SK-N-MC (cell line): ENCODE measurements at places on chromosomes 16 and 17.

DNA sequence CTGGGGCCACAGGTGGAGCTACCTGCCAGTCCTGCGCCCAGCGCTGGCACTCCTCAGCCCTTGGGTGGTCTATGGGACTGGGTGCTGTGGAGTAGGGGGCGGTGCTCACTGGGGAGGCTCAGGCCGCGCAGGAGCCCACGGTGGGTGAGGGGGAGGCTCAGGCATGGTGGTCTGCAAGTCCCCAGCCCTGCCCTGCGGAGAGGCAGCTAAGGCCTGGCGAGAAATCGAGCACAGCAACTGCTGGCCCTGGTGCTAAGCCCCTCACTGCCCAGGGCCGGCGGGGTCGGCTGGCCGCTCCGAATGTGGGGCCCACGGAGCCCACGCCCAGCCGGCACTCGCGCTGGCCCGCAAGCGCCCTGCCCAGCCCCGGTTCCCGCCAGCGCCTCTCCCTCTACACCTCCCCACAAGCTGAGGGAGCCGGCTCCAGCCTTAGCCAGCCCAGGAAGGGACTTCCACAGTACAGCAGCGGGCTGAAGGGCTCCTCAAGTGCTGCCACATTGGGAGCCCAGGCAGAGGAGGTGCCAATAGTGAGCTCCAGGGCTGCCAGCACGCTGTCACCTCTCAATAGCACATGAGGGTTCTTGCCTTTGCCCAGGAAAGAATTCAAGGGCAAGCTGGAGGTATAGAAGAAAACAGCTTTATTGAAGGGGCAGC lies 11.0 kb upstream of the EEF2KMT start:
- DNase-seq, result no peak

DNA sequence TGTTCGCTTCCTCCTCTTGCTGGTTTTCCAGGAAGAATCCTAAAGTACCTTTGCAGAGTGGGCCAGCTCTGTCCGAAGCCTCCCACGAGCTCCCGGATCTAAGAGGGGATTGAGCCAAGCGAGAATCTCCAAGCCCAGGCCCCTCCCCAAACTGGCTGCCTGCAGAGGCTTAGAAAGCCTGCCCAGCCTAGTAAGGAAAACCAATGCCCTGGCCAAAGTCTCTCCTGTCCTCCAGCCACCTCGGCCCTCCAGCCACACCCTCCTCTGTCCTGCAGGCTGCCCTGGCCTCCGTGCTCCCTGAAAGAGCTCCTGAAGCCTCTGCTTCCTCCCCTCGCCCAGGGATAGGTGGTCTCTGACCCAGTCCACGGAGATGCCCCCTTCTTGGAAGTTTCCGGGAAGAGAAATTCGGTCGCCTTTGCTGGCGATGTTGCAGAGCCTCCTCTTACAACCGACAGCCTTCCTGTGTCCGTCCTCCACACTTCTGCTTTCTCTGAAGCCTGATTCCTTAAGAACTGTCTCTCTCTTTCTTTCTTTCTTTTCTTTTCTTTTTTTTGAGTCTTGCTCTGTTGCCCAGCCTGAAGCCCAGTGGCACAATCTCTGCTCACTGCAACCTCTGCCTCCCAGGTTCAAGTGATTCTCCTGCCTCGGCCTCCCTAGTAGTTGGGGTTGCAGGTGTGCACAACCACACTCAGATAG lies 54.9 kb upstream of the TOB1 start:
- DNase-seq, result no peak

- DNase-seq, result no peak
These were observed 3.1 kb upstream of the WWOX start for GRCh38 chr16:78096386-78096785.

DNA sequence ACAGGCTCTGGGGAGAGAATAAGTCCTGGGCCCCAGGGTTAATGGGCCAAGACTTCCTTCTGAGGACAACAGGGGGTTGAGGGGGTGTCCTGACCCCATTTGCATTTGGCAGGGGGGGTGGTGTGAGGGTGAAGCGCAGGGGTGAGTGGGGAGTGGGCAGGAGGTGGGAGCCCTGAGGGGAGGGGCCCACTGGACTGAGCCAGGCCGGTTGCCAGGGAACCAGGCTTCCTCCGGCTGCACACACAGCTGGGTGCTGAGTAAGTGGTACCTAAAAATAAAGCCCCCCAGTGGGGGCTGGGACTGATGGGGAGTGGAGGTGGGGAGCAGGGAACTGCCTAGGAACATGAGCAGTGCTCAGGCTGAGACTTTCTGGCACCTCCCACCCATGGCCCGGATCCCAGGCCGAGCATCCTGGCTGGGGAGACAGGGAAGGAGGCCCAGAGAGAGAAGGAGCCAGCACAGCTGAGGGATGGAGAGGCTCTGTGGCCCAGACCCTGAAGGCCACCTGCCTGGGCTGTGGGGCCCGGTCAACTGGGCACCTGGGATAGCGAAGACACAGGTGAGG lies 7.5 kb upstream of the RASD1 start:
- no peak for DNase-seq

DNA sequence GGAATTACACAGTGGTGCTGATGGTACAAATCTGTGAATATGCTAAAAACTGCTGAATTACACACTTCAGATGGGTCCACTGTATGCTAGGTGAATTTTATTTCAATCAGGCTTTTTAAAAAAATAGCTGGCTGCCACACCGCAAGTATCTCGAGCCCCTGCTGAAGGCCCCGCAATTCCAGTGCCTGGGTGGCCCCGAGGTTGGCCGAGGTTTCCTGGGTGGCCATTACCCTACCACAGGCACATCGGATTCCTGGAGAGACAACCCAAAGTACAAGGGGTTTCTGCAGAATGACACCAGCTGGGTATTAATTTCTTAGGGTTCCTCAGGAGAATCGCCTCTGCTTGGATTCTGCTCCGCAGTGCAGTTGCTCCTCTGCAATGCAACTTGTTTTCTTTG lies 127.8 kb downstream of the C16orf95 start:
- no peak for DNase-seq

DNA sequence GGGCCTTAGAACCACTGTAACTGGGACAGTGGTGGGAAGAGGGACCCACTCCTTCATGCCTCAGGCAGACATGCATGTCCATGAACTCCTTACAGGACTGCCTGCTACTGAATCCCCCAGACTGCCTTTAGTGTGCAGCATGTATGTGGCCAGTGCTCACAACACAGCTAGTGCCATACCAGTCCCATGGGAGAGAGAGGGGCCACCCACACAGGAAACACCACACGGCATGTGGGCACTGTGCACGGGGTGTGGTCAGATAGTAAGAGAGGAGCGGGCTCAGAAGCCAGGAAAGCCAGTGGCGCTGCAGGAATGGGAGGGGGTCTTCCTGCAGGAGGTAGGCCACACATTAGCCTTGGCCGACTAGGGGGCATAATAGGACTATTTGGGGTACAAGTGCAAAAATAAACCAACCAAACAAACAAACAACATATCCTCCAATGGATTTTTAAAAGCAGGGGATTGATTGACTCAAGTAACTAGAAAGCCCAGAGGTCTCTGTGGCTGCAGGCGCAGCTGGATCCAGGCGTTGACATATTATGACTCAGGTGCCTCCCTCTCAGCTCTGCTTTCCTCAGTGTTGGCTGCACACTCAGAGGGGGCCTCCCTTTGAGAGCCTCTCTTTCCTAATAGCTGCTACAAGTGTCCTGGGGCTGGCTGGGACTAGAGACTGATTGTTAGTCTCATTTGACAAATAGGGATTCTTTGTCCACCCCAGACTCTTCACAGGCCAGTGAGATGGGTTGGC lies 104.4 kb downstream of the AMFR start:
- no peak for DNase-seq

GRCh38 chr16:81945665-81946064 lies 65.6 kb downstream of the SDR42E1 start:
- DNase-seq, result no peak

GRCh38 chr16:70582280-70582978 lies 58.8 kb downstream of the SF3B3 start:
- DNase-seq, result no peak

- DNase-seq, result no peak
These were observed 16.8 kb upstream of the EMP2 start for GRCh38 chr16:10597187-10597601.

DNA sequence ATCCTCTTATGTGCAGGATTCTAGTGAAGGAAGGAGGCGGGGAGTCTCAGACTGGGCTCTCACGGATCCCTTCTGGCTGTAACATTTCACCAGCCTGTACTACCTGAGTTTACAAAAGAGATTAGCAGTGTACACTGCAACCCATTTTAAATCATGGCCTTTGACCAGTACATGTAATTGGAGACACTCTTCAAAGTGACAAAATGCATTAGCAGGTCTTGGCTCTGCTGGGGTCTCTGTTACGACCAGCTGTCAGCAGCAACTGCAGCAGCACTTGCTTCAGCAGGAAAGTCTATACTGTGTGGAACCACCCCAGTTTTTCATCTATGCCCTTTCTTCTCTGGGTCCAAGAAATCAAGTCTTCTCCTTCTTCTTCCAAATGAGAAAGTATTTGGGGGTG lies 322.8 kb upstream of the ASIC2 start:
- DNase-seq, result no peak

DNA sequence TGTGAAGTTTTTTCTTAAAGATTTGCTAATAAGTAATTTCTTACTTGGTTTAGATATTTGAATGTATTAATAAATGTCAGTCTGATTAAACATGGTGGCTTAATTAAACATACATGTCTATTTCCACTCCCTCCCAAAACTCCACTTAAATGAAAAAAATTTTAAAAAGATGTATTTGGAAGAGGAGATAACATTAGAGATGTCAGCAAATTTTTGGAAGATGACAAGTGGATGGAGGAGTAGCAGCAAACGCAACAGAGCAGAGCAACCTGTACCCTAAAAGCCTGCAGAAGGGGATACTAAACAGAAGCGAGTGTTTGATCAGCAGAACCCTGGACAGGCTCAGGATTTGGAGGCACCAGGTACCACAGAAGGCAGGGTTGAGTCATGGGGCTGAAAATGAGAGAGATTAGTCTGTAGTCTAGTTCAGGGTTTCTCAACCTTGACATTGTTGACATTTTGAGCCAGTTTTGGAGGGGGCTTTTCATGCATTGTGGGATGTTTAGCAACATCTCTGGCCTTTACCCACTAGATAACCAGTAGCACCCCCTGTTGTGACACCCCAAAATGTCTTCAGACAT lies 17.8 kb downstream of the LUC7L3 start:
- DNase-seq, result no peak

- no peak for DNase-seq
These were observed 11.7 kb downstream of the ZFHX3 start for GRCh38 chr16:73036074-73036826.

DNA sequence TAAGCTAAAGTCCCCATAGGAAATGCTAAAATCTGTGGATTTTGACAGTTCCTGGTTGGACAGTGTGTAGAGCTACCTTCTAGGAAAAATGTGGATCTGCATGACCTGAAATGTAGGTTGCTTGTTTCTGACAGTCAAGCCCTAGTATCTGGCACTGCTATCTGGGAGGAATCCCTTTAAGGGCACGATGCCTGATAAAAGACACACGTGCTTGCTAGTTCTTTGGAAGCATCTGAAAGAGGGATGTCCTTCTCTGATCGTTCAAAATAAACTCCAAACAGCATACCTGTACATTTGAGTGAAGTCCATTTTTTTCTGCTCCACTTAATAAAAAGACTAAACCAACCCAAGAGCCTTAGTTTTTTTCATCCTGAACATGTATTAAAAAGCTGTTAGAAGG lies 101.3 kb downstream of the CDK5R1 start:
- no peak for DNase-seq

GRCh38 chr17:55334285-55334684 lies 69.5 kb downstream of the HLF start:
- no peak for DNase-seq

GRCh38 chr17:67471118-67471517 lies 94.0 kb downstream of the PITPNC1 start:
- DNase-seq, result no peak

DNA sequence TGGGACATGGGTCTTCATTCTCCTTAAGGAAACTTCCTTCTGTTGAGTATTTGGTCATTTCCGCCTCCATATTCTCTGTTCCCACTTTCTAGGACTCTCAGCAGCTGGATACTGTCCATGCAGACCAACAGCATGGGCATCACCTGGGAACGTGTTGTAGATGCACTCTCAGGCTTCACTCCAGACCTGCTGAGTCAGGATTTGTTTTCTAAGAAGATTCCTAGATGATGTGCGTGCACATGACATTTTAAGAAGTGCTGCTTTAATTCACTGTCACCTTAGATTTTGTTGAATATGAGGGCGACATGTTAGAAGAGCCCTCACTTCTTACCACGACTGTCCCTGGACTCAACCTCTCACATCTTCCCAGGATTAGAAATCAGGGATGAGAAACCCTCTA lies 10.0 kb upstream of the SDK2 start:
- no peak for DNase-seq

- no peak for DNase-seq
These were observed 71.6 kb upstream of the SMIM36 start for GRCh38 chr17:55582897-55583296.

DNA sequence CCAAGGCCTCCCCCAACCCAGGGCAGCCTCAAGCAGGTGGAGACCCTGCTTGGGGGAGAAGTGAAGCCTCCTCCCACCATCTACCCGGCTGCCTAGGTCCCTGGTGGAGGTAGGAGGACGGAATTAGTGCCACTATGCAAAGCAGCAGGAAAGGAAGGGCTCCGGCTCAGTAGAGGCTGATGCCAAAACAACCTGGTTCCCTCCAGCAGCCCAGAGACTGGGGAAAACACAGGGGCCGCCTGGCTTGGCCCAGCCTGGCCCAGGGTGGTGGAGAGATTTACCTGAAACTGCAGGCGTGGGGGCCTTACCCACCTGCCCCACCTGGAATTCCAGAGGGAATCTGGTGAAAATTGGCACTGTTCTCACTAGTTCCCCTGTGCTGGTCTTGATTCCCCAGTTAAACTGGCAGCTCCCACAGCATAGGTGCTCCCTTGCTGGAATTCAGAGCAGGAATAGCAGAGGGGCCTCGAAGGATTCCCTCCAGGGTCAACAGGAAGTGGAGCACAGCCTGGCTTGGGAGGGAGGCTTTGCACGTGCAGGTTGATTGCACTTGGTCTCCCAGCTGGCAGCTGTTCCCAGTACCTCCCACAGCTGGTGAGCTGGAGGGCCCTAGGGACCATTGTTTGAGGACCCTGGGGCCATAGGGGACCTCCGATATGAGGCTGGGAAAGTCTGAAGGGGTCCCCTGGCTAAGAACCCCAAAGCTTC lies 4.5 kb downstream of the CD79B start:
- DNase-seq, result no peak

DNA sequence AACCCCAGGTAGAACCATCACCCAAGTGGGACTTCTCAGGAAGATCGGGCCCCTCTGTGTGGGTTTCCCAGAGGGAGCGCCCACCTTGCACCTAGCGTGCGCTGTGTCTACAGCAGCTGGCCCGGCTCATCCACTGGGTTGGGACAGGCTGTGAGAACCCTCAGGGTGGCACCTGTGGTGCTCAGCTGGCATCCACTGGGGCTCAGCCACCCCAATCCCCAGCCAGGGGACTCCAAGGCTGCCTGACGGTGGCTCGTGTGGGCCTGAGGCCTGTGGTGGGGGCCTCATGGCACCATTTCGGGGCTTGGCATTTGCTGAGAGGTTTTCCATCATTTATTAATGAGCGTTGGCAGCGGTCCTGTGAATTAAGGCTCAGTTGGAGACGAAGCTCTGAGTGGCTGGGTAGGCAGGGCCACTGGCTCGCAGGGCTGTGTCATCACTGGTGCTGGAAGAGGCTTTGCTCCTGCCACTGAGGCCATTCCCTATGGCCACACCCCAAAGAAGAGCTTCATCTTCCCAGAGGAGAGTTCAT lies 28.5 kb downstream of the CACNG4 start:
- no peak for DNase-seq
